Common myeloid progenitor, CD34-positive (primary cell): ENCODE measurements at places on chromosomes 3 and 15.

DNA sequence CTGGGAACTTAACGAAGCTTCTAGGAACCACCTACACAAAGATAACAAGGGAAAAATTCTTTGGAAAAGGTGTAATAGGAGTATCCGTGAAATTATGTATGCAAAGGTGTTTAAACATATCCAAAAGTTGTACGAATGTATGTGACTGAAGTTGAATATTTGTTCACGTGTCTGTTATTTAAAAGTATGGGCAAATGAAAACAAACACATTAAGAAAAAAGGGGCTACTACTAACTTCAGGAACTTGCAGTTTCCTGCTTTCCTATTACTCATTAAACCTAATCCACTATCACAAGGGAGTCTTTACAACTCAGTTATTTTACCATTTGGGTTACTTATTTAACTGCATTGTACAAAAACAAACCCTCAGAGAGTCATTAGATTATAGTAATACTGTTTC is 33.9 kb upstream of the GRAMD1C start:
- no peak for DNase-seq

DNA sequence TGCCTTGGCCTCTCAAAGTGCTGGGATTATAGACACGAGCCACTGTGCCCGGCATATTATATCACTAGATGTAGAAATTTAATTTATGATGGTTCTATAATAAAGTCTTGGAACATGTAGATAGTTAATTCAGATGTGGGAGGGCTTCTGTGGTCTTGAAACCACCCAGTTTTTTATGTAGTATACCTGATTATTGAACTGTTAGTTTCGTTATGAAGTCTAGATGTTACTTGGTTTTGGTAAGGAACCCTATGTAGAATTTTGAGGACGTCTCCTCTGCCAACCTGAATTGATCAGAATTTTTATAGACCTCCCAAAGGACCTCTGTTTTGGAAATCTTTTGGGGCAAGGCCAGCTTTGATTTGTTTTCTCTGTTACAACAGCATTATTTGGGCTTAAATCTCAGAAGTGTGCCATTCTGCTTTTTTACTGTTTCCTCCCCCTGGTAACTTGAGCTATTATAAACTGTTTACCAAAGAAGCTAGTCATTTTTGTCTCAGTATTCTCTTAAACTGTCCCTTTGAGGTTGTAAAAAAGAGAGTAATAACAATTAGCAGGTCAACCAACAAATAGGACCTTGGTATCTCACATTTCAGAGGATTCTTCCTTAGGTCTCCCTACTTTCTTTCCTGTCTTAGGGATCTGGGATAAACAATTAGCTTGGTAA is 20.8 kb downstream of the AKAP13 start:
- no peak for DNase-seq

- no peak for DNase-seq
These were observed 17.6 kb downstream of the KIF9 start for GRCh38 chr3:47265008-47265407.

DNA sequence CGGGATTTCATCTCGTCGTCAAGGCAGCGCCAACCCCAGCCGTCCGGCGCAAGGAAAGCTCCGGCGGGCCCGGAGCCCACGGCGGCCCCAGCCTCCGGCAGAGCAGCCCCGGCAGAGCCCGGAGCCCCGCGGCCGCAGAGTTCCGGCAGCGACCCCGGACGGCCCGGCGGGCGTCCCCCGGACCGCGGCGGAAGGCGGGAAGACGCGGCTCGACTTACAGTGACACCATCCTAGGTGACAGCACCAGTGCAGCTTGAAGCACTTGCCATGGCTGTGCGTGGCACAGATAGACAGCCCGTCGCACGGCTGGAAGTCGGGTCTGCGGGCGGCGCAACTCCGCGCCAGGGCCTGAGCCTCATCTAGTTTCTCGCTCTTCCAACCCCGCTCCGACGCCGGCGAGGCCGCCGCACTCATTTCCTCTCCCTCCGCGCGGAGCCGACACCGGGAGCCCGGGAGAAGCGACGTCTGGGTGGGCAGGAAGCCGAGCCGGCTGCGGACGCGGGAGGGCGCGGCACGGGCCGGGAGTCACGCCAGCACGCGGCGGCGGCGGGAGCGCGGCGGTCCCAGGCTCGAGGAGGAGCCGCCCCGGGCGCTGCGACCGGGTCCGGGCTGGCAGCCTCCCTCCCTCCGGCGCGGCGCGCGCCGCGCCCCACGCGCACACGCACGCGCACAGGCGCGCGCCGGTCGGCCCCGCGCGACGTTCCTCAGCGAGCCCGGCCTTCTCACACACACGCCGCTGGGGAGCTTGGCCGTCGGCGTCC is at the start of gene C3orf70:
C3orf70 (minus strand) TSS at position 651 of the 761 bp plus-strand sequence; CDS start at position 414, 237 bp downstream.
- DNase-seq, result peak; percentile 29

DNA sequence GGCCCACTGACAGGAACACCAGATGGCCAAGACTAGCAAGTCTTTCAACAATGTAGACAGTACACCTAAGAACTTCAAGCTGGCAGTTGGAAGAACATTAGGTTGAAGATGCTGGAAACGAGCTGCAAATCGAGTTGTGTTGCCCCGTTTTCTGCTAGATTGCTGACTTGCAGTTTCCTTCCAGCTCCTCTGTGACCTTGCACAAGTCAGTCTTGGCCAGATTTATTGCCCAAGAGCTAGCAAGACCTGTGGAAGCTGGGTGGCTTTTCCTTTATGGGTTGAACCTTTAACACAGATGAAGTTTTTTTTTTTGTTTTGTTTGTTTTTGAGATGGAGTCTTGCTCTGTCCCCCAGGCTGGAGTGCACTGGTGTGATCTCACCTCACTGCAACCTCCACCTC is 2.9 kb upstream of the RBM6 start:
- DNase-seq, result no peak

- DNase-seq, result peak; percentile 59
These were observed 204.6 kb downstream of the OPA1 start for GRCh38 chr3:193797566-193797965.

DNA sequence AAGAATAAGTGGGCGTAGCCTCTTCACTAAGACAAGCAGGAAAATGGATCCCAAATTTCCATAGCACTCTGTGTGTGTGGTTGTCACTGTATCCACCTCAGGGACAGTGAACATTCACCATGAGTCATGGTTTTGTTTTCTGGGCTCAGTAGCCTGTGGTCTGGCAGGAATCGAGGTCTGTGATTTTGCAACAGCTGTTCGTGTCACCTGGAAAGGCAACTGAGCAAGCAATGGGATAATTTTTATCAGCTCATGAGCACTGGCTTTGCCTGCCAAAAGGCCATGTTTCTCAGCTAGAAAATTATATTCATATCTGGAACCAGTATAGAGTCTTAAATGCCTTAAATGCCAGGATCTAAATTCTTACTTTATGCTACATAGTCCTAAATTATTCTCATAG is 60.9 kb downstream of the STRIT1 start:
- DNase-seq, result no peak

- DNase-seq, result no peak
These were observed 219.2 kb upstream of the P2RY1 start for GRCh38 chr3:152615681-152616080.

DNA sequence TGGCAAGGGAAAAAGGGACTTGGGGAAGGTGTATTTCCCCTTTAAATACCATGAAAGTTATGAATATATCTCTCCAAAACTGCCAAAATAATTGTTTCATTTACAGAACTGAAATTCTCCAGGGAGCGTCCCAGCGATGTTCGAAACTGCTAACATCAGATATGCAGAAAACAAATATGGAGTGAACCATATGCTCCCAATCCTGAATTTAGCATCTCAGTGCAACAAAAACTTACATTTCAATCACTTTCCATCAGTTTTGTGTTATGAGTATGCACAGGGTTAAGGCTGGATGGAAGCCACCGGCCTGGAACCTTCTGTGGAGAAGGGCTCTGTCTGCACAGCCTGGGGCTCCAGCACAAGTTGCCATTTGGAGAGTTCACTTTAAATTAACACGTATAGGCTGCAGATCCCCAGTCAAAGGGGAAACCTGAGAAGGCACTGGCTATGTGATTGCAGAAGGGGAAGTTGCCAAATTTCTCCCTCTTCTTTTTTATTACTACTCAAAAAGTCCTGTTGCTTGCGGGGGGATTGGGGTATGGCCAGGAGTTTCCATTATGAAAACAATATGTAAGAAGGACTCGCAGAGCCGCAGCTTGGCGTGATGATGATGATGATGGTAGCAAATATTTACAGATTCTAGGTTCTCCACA is 56.9 kb upstream of the FOXP1 start:
- peak; percentile 55 for DNase-seq

GRCh38 chr3:67509471-67510075 is 144.8 kb downstream of the SUCLG2 start:
- no peak for DNase-seq
